Fibroblast of skin of scalp (primary cell): ENCODE measurements at places on chromosomes 1 and 21.

- no peak for DNase-seq
Measured at GRCh38 chr1:68166348-68166747, 66.0 kb downstream of the WLS start.

GRCh38 chr1:234776876-234777855 is 167.2 kb upstream of the IRF2BP2 start:
- no peak for DNase-seq

- DNase-seq: peak; percentile 72
Measured at GRCh38 chr1:226702957-226703831, 35.9 kb downstream of the ITPKB start.

GRCh38 chr1:163656095-163656759 is 334.5 kb downstream of the NUF2 start:
- DNase-seq: no peak

- no peak for DNase-seq
Measured at GRCh38 chr1:159869173-159869572, 6.7 kb upstream of the VSIG8 start.

- DNase-seq: peak; percentile 42
Measured at GRCh38 chr1:186806477-186806876, 22.3 kb upstream of the PLA2G4A start.

GRCh38 chr1:35558374-35559316 is 1.0 kb downstream of the NCDN start:
- no peak for DNase-seq

GRCh38 chr21:35995522-35996088 is 64.7 kb downstream of the SETD4 start:
- no peak for DNase-seq

- DNase-seq: no peak
Measured at GRCh38 chr21:45259206-45259840, 28.4 kb downstream of the POFUT2 start.

DNA sequence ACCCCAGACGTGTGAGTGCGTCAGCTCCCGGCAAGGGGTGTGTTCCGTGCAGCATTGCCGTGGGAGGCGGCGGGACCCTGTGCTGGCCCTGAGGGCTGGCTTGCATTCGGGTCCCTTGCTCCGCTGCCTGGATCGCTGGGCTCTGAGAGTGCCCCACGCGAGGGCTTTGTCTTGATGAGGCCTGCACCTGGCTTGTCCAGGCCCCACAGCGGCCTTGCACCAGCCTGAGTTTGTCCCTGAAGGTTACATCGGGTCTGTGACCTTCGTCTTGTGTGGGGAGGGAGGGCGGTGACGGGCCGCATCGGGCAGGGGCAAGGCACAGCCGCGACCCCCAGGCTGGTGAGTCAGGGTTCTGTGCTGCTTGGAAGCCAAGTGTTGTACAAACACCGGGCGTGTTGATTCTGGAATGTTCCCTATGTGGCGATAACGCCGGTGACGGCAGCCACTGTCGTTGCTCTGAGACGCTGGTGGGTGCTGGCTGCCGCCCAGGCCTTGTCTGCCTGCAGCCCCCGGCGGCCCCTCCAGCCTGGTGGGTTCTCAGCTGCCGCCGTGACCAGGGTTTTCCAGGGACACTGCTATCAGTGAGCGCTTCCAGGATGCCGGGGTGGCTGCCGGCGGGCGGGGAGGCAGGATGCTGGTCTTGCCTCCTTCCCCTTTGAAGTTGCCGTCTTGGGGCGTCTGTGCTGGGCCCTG is 42.9 kb downstream of the SLX9 start:
- DNase-seq: peak; percentile 65

DNA sequence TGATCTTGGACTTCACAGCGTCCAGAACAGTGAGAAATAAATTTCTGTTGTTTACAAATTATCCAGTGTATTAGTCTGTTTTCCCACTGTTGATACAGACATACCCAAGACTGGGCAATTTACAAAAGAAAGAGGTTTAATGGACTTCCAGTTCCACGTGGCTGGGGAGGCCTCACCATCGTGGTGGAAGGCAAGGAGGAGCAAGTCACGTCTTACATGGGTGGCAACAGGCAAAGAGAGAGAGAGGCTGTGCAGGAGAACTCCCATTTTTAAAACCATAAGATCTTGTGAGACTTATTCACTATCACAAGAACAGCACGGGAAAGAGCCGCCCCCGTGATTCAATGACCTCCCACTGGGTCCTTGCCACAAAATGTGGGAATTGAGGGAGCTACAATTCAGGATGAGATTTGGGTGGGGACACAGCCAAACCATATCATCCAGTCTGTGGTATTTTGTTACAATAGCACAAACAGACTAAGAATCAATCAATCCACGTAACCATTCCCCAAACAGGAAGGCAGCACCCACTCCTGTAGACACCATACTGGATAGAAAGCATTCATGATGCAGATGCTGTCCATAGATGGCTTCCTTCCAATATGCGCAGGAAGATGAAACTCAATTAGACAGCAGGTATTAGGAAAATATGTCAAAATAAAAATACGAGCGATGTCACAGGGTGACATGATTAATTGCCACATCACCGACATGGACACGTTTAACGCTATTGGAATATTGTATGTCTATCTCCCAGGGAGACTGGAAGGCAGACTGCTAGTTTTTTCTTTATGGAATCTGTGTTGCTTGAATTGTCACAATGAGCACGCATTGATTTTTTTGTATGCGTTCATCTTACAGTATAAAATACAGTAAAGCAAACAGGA is 22.8 kb downstream of the ECE1 start:
- DNase-seq: peak; percentile 32

- DNase-seq: no peak
Measured at GRCh38 chr1:109084563-109085517, 5.7 kb upstream of the TMEM167B start.

DNA sequence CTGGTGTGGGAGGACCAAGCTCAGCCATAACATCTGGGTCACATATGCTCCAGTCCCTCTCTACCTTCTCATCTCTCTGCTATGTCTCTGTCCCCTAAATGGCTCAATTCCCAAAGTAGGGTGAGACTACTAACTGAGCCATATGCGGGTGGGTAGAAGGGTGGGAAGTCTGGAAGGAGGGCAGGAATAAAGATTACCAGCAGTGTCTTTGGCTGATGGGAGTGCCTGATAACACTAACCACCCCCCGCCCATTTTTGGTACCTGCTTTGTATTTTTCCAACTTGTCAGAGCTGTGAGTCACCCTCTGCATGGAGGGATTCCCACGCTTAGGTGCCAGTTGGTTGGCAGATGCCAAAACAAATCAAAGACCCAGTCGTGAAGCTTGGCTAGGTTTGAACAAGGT is 14.9 kb upstream of the SSBP3 start:
- no peak for DNase-seq

DNA sequence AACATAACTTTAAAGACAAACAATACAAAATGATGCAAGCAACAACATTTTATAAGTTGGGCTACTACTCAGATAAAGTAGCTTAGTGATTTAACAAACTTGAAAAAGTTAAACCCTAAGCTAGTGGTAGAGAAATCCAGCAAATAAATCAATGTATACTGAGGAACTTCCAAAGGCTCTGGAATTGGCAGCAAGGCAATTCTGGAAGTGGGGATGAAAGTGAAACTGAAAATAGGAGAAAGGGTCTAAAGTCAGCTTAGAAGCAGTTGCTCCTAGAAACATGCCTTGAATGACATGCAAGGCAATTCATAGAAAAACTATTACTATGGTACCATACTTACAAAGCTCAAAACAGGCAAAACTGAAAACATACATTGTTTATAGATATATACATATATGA is 90.0 kb upstream of the CAMK1G start:
- no peak for DNase-seq

DNA sequence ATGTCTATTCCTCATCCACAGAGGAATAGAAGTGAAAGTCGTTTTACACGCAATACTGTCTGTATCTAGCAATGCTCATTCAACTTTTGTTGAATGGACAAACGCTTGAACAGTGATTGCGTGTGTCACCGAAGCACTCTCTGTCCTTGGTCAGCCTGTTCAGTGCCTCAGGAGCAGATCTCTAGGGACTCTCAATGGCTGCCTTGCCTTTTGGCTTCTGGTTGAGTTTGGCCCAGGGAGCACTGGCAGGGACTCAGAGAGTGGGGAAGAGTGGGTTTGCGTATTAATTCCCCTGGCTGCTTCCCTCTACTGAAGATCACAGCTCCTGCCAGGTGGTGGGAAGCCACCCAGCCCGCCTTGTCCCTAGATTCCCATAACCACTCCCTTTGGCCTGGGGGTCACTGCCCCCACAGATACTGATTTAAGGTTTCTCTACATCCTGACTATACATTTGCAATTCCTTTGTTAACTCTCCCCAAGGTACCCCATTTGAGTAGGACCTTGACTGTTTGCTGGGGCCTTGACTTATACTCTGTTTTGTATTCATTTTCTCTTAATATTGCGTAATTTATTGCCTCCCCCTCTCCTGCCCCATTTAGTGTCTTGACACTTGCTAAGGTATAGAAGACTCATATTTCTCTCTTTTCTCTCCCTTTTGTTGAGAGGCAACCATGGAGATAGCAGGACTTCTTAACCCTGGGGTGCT is 61.7 kb upstream of the USP24 start:
- DNase-seq: no peak

DNA sequence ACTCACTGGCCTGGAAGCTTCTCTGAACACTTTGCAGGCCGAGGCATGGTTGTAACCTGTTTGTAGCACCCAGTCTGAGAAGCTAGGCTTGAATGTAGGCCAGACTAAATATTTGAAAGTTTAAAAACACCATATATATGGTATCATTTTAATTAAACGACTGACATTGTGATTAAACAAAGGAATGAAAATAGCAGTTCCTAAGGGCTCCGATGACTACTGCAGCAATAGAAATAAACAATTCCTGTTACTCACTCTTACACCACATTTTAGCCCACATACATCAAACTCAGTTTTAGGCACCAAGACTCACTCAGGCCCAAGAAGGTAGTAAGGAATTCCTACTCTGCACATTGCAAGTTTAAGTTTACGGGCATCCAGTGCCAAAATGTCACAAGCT is 281.2 kb downstream of the AKT3 start:
- DNase-seq: no peak

GRCh38 chr1:68470388-68470970 is 20.7 kb upstream of the RPE65 start:
- peak; percentile 19 for DNase-seq

DNA sequence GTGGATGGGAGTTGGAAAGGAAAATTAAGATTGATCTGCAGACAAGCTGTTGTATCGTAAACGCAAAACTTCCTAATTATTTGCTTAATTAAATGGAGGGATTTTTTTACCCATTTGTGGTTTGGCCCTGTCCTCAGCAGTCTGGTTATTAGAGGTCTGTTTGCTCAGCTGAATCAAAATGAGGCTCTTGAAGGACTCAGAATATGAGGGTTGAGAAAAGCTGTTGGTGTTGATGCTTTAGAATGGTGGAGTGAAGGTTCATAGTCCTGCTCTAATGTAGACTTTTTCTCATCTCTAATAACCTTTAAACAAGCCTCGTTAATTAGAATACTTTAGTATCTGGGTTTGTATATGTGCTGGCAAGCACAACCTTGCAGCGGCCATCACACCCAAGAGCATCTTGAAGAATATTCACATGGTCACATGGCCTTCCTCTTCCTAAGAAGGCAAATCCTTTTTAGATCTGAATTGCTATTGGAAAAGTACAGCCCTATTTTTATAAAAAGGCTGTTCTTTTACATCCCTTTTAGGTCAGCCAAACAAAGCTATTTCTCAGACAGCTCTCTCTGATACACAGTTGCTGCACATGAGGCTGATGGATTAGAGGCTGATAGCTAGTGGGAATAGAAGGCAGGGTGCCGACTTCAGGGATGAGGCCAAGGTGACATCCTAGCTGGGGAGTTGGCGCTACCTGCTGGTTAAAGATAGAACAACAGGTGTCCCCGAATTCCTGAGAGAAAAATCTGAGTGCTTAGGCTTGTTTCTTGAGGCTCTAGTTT is 53.8 kb downstream of the MACF1 start:
- peak; percentile 66 for DNase-seq

DNA sequence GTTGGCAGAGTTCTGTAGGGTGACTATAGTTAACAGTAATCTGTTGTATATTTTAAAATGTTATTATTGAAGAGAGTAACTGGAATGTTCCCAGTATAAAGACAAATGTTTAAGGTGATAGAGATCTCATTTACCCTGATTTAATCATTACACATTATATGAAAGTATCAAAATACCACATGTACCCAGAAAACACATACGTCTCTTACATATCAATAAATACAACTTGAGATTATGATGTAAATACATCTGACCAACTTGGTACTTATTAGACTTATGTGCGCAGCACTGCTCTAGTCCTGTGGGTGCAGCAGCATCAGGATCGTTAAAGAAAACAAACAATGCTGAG is 670 bp upstream of the PARK7 start:
- no peak for DNase-seq

DNA sequence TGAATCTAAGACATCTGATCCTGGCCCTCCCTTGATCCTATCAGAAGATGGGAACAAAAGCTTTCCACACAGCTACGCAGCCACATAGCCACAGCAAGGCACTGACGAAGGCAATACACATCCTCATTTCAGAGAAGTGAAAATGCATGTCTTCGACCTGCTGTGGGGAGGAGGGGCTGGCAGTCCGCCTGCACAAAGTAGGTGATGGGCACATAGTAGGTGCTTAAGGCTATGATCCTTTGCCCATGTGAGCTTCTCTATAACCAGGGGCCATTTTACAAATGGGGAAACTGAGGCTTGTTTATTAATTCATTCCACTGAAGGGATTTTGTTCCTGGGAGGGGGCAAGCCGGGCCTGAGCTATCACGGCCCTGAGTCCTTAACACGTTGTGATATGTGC is 94.2 kb downstream of the PAX7 start:
- DNase-seq: no peak

- peak; percentile 100 for DNase-seq
Measured at GRCh38 chr1:201713086-201713810, 115.7 kb upstream of the IPO9 start.

GRCh38 chr1:226582966-226583365 is 34.4 kb downstream of the STUM start:
- DNase-seq: no peak

DNA sequence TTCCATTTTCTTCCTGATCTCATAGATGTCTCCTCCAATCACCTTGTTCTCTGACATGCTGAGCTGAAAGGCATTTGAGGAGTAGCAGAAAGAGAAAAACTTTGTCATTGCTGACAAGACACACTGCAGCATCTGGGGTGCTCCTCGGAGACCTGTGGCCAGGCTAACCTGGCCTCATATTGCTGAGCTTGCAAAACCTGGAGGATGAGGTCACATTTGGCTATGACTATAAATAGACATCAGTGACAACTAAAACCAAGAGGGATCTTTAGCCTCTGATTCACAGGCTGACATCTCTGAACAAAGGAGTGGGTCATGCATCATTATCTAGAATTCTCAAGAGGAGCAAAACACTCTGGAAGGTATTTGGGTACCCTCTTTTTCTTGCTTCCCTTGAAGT is 83.7 kb downstream of the PROX1 start:
- no peak for DNase-seq

GRCh38 chr1:219576931-219577730 is 35.8 kb downstream of the ZC3H11B start:
- DNase-seq: no peak

GRCh38 chr1:211280910-211281309 is 21.7 kb downstream of the RCOR3 start:
- DNase-seq: no peak
